Left kidney (tissue), 8 donors: ENCODE measurements at places on chromosomes 3 and 15. TPM values are rescaled to one million over a fixed set of nuclear protein-coding genes. Genes with fewer than 3 reads are reported as not detected.

DNA sequence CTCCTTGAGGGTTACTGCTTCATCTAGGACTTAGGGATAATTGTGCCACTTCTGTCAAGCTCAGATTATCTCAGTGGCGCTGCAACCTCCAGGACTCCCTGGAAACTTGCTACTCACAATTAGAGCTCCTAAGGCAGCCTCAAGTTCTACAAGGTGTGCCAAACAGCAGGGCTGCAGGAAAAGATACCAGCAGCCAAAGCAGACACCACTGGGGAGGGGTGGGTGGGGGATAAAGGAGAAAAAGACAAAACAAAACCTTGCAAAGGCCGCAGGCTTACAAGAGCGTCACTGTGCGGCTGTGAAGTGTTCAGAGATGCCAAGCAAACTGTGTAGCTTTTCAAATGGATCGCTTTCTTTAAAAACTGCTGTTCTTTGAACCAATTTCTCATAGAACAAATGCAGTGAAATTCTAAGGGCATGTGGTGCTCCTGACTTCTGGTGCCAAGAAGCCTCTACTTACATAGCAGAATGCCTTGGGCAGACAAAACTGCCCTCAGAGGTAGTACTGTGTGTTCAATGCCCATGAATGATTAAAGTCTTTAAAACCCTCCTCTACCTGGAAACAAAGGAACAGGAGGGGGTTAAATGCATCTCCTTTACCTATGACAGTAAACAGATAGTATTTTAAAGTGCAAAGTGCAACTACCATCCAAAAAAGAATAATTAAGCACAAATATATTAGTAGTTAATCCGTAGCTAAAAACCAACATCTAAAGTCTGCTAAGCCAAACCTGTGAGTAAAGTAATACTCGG, 353.4 kb downstream of the FOXP1 start:
- no peak for DNase-seq

Gene BFSP2
- polyA plus RNA-seq = 0.33 TPM

- DNase-seq = no peak
These were observed 405 bp downstream of the NPRL2 start for GRCh38 chr3:50350213-50350526.

Gene HRH1
- 2.0 TPM for polyA plus RNA-seq

DNA sequence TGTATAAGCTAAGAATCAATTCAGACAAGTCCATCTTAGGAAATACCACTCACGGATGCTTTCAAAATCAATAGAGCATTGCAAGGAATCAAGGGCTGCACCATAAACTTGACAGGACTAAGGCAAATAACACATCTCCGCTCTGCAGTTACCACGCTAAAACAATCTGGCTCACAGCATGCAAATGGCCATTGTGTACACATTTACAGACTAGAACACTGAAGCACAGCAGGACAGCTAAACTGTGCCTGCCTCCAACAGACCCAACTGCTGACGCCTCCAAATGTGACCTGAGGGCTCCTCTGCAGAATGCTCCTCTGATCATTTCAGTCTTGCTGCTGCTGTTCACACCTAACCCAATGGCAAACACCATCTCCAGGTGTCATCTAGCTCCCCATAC, 104.3 kb downstream of the MEX3B start:
- DNase-seq = no peak

Gene ISLR
- polyA plus RNA-seq = 43.2 TPM

Gene TMC3
- polyA plus RNA-seq = 0.17 TPM

GRCh38 chr15:39362821-39363561, 217.9 kb upstream of the THBS1 start:
- DNase-seq = peak; percentile 53

DNA sequence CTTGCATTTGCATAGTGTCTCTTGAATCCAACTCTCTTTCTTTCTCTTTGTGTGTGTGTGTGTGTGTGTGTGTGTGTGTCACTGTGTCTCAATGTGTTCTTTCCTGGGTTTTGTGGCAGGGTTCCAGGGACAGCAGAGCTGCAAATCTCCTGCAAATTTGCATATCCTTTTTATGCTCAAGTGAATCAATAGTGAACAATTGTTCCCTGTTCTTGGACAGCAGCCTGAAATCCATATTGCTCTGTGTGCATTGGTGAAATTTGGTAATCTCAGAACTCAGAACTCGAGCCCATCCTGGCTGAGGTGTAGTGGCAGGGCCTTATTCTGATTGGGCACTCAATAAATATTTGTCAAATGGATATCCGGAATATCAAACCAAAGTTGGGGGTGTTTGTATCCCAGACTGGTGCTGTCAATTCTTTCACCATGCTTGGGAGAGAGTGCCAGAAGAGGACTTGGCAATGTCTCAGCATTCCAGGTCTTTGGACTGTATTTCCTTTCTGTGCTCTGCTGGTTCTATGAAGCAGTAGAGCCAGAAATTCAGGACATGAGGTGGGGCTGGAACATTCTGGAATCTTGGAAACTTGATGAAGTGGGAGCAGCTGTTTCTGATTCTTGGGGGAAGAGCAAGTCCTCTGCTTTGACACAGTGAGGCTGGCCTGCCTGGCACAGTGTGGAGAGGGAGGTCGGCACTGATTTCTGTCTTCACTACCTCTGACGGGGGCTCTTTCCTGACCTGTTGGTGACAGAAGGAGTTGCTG, 380.6 kb upstream of the C2CD4B start:
- no peak for DNase-seq

Gene STRIT1
- polyA plus RNA-seq = 1.5 TPM

GRCh38 chr15:89367485-89368451, 33.1 kb upstream of the POLG start:
- DNase-seq = peak; percentile 25

DNA sequence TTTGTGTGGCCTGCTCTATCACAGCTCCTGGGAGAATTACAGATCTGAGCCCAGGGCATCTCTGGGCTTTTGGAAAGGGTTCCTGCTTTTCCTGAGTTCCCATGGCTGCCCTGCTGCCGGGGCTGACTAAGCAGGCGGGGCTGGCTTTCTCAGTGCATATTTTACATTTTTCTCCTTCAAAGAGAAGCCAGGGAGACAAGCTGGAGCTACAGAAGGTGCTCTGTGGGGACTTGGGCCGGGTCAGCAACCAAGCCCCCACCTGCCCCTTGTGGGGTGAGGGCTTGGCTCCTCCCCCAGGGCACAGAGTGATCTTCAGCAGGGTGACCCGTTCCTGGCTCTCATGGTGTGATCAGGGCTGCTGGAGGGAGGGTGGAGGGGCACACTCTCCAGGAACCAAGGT, 17.4 kb downstream of the ABTB1 start:
- no peak for DNase-seq

DNA sequence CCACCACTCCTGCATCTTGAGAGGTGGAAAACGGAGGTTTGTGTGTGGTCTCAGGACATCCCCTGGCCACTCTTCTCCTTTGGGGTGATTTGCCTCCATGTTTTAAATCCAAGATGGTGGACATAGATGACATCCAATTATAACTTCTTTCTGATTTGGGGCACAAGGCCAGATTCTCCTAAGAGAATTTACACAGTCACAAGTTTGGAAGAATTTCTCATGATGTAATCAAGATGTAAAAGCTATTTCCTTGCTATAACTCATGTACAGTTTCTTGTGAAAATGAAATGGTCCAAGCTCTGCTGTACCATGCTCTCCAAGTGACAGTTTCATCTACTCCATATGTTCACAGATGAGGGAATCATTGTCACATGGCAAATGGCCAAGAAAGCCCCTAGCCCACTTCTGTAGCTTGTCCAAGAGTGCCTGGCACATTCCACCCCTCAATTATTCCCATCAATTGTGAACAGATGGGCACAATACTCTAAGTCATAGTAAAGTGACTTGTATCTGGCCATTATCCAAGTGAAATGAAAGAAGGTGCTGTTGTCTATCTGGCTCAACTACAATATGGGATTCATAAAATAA, 134.6 kb upstream of the ROPN1 start:
- no peak for DNase-seq

GRCh38 chr15:79702621-79703020, 194.2 kb downstream of the MTHFS start:
- DNase-seq = no peak

- no peak for DNase-seq
These were observed 409.8 kb downstream of the NTRK3 start for GRCh38 chr15:87846746-87847145.

DNA sequence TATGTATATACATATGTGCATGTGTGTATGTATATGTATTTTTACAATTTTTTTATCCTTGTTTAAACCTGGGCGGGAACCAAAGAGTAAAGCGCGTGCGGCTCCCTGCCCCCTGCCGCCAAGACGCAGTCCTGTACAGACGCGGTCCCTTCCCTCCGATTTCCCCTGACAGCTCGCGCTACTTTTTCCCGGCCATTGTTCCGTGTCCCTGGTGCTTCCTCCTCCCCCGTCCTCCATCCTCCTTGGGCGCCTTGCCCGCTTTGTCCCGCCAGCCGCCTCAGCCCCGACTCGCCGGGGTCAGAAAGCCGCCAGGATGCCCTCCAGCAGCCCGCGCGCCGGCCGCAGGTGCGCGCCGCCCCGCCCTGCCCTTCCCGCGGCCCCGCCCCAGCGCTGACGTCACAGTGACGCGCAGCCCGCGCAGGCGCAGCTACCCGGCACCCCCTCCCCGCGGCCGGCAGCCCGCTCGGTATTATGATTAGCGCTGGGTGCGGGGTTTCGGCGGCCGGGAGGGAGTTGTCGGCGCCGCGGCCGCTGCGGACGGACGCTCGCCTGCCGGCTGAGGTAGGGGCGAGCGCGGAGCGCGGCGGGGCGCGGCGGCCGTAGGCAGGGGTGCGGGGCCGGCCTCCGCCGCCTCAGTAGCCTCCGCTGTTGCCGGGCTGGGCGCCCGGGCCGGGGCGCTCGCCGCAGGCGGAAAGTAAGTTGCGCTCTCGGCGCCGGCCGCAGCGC, at the start of gene SNRK:
TSS of gene SNRK (plus strand) at position 426 of the 726 bp plus-strand sequence. CDS start 16,664 bp downstream, outside the sequence.
- peak; percentile 80 for DNase-seq

Gene ACKR4
- polyA plus RNA-seq = 1.6 TPM

DNA sequence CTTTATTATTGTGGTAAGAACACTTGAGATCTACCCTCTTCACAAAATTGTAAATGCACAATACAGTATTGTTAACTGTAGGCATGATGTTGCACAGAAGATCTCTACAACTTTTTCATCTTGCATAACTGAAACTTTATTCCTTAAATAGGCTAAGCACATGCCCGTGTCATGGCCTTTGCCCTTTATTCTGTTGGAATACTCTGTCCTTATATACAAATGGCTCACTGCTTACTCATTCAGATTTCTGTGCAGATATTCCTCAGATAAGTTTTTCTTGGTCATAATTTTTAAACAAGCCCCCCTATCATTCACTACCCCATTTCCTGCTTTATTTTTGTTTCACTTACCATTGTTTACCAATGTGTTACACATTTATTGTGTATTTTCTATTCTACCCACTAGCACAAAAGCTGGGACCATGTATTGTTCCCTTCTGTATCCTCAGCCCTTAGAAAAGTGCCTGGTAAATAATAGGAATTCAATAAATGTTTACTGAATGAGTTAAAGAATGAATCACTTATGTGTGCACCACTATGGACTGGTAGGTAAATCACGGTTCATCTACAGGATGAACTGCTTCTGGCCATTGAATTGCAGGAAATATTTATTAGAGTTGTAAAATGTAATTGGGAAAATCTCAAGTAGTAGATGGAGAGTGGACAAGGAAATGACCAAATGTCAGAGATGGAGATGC, 151.0 kb downstream of the CPNE4 start:
- no peak for DNase-seq

Gene VIPR1
- polyA plus RNA-seq = 1.9 TPM

GRCh38 chr3:291646-292436, 95.3 kb downstream of the CHL1 start:
- no peak for DNase-seq

DNA sequence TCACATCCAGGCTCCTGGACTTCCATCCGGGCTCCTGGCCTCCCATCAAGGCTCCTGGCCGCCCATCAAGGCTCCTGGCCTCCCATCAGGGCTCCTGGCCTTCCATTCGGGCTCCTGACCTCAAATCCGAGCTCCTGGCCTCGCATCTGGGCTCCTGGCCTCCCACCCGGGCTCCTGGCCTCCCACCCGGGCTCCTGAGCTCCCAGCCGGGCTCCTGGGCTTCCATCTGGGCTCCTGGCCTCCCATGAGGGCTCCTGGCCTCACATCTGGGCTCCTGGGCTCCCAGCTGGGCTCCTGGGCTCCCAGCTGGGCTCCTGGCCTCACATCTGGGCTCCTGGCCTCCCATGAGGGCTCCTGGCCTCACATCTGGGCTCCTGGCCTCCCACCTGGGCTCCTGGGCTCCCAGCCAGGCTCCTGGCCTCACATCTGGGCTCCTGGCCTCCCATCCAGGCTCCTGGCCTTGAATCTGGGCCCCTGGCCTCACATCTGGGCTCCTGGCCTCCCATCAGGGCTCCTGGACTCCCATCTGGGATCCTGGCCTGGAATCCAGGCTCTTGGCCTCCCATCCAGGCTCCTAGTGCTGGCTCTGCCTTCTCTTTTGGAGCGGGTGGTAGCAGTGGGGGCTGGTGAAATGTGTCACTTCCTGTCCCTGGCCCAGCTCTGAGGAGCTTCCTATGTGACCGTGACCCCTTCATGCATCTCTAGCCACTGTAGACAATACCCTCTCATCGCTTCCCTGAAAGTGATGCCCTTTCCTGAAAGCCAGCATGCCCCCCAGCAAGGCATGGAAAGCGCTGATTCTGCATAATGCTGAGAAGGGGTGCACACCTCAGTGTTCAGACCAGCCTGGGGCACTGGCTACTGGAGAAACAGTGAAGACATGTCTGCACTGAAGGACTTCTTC, 62.7 kb upstream of the BLM start:
- DNase-seq = no peak

DNA sequence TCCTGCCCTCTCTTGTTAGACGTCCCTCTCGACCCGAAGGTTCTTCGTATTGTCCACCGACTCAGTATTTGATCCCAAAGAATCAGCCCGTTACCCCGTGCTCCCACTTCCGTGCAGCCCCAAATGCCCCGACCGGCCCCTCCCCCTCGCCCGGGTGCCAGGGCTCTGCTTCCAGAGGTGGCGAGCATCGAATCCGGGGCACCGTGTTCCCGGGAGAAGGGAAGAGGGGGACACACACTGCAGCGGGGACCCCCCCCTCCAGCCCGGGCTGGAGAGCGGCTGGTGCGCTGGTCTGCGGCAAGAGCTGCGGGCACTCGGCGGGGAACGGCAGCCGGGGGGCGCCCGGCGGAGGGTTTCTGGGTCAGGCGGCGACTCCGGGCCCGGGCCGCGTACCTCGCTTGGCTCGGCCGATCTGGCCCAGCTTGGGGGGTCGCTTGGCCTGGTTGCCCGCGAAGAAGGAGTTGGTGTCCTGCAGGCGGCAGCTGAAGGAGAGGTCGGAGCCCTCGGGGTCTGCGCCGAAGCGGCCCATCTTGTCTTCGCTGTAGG, 556 bp downstream of the CAMK2N2 start:
- no peak for DNase-seq

Gene PLIN1
- polyA plus RNA-seq = 1.4 TPM

Gene RAD51
- polyA plus RNA-seq = 16.9 TPM

DNA sequence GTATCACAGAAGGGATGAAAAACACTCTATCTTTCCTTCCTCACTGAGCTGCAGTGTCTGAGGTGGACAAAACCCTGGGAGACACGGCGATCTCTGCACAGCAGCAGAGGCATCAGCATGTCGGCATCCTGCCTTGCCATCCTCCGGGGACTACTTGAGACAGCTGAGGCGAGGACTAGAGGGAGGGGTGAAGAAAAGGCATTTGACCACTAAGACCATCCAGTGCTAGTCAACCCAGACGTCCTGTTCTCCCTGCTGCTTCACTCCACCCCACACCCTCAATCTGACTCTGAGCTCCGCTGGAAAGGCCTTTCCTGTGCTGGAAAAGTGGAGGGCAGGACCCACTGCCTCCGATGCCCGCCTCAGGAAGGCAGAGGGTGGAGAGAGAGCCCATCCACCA, 67.3 kb downstream of the VGLL4 start:
- DNase-seq = no peak

Gene CFAP92
- polyA plus RNA-seq = 1.7 TPM

GRCh38 chr3:60434950-60435349, 816.3 kb downstream of the FHIT start:
- no peak for DNase-seq

GRCh38 chr3:7504886-7505775, 644.2 kb downstream of the GRM7 start:
- DNase-seq = no peak
